Epithelial cell of prostate (primary cell): ENCODE measurements at places on chromosomes 7 and 10.
A peak's percentile ranks its signal among the peaks of the same experiment; 100 is the strongest.

- DNase-seq, result no peak
Observed at GRCh38 chr10:19491166-19491565, 325.1 kb upstream of the PLXDC2 start.

- DNase-seq, result no peak
Observed at GRCh38 chr10:121121462-121121861, 270.3 kb downstream of the WDR11 start.

DNA sequence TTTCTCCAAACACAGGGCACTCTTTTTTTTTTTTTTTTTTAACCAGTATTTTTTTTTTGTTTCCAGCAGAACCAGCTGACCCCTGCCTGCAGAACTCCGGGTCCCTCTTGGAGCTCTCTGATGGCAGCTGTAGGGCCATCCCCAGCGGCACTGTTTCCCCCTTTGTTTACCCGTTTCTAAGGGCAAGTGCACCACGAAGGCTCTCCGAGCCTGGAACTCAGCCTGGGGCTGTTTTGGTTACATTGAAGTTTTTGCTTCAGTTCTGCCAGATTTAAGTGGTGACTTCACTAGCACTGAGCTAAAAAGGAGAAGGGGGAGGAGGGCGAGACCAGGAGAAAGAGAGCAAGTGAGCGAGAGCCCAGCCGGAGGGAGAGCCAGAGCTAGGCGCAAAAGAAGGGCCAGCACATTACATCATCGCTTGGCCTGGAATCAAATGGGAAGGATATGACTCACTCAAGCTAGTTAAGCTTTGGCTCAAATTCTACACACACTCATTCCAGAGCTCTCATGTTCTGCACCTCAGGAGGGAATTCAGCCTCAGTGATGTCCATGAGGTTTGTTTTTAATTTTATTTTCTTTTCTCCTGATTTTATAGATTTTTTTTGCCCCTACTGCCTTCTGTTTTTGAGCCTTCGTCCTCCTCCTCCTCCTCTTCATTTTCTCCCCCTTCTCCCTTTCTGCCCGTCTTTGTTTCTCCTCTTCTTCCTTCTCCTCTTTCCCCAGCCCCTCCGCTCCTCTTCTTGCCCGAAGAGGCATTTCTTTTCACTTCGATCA, 272.3 kb downstream of the TRIL start:
- peak; percentile 74 for DNase-seq

DNA sequence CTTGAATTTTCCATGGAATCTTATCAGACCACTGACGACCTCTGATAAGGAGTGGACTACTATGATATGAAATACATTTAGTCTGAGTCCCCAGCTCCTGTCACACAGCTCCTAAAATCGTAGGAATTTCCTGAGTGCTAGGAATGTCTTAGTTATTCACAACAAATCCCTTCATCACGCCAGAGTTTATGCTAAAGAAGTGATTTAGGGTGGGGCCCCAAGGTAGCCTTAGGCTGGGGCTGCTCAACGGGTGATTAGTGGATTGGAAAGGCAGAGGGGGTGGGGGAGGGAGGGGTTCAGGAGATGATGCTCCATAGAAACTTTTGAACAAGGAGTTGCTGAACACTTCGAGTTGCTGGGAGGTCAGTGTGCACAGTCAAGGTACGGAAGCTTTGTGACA, 7.0 kb upstream of the TET1 start:
- no peak for DNase-seq

- no peak for DNase-seq
Observed at GRCh38 chr7:27615420-27616185, 47.1 kb downstream of the HIBADH start.

GRCh38 chr7:123143252-123144006, 56.3 kb downstream of the SLC13A1 start:
- DNase-seq, result no peak
